ENCODE measurements at places on chromosomes 6 and 20.

GRCh38 chr6:5497896-5498578 lies 236.7 kb downstream of the FARS2 start:
- DNase-seq = peak; percentile 12

DNA sequence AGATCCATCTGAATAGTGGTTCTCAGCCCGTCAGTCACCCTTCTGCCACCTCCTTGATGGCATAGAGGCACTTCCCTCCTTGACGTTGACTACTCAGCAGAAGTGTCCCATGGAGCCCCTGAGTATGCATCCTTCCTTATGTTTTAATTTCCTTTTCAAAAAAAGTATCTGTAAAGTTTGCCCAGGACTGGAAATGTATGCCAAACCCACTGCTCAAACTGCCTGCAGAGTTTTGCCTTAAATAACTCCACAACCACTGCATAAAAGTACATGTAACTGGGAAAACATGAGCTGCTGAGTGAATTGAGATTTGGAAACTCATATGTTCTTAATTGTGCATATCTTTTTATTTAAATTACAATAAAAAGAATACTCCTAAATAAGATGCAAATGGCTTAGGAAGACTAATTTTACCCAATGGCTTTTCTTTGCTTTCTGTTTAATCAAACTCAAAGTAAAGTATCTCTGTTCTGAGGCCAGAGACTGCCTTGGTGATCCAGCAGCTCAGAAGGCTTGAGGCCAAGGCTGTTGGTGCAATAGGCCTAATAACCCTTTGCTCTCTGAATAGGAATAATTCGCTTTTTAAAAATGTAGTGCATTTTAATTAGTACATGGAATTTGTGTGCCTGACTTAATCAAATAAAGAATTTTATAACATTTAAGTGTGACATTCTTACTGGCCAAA lies 90.4 kb downstream of the FNDC1 start:
- DNase-seq = no peak

DNA sequence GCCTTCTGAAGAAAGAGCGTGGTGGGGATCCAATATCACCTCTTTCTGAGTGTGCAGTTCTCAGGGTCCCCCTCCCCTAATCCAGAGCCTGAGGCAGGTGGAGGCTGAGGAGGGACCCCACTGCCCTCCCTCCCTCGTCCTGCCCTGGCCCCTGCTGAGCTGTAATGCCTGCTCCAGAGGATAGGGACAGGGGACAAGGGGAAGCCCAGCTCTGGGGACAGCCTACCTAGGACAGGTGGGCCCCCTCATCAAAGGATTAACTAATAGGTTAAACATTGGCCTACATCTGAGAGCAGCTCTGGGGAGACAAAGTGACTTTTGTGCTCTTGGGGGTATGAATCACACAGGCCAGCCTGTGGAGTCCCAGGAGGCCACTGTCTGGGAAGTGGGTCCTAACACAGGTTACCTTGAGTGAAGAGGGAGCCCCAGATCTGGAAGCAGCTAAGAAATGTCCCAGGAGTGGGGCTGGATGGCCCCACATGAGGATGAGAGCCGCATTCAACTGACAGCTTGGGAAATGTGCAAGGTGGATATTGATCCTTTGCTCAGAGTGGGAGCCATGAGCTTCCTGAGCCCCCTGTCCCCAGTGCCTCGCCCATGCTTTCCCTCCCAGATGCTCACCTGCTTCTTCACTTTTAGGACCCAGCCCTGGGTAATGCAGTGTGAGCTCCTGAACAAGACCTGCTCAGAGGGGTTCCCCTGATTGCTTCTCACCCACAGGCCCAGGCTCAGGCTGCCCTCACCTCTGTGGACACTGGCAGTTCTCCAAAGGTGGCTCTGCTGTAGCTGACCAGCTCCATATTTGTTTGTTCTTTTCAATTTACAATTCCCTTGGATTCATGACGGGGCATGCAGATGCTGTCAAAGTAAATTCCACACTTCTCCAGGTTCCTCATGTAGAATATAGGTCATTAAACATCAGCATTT lies 17.8 kb upstream of the CST9L start:
- DNase-seq = no peak

DNA sequence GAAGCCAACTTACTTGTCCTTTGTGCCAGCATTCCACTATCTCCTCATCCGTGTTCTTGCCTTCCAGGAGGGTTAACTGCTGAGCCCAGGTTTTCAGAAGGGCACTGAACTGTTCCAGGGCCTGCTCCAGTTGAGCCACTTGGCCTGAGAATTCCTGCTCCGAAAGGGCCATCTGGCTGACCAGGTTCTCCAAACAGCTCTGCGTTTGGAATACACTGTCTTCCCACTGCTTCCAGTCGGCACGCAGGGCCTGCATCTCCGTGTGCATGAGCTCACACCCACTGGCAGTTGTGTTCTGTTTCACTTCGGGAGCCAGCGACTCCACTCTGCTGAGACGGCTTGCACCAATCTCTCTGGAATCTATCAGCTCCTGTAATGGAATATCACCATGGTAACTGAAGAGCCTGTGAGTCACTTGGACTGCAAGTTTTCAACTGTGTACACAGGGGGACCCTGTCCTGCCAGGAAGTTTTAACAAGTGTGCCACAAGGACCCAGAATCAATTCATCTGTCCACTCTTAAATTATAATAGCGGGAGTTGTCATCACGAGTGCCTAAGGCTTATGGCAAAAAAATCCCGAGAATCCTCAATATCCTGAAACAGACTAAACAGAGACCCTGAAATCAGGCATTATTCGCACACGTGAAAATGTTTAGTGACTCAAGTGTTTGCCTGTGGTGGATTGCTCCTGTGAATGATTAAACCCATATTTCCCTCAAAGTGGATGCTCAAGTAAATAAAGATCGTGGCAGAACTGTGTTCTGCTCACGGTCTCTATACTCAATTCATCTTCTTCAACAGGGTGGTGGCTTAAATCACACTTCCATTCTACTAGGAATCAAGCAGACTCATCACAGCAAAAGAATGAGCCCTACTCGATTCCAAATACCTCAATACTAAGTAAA lies 255.9 kb downstream of the SYNE1 start:
- no peak for DNase-seq

GRCh38 chr6:129713806-129714333 lies 3.9 kb upstream of the ARHGAP18 start:
- DNase-seq = no peak
